Trophoblast cell (in vitro differentiated cells and primary cell): ENCODE measurements at places on chromosomes 4 and X.

DNA sequence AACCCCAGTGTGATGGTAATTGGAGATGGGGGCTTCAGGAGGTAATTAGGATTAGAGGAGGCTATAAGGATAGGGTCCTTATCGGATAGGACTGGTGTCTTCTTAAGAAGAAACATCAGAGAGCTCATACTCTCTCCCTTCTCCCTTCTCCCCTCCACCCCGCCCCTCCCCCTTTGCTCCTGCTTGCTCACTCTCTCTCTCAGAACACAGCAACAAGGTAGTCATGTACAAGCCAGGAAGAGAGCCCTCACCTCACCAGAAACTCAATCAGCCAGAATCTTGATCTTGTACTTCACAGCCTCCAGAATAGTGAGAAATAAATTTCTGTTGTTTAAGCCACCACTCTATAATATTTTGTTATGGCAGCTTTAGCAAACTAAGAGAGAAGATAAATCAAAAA, 4.5 kb downstream of the DDX60L start:
- no peak for DNase-seq

DNA sequence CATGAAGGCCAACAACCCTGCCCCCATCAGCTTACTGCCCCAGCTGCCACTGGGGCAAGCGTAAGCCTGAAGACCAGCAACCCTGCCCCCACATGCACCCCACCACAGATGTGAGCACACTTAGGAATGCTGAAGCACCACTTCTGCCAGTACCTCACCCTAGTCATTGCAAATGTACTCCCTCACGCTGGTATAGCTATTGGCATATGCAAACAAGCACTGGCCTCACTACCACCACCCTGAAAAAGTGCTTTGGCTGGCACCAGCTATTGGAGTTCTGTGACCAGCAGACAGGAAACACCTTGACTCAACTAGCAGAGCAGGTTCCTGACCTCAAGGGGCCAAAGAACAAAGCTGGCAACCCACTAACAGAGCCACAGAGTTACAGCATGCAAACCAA, 534.4 kb upstream of the POU3F4 start:
- no peak for DNase-seq

DNA sequence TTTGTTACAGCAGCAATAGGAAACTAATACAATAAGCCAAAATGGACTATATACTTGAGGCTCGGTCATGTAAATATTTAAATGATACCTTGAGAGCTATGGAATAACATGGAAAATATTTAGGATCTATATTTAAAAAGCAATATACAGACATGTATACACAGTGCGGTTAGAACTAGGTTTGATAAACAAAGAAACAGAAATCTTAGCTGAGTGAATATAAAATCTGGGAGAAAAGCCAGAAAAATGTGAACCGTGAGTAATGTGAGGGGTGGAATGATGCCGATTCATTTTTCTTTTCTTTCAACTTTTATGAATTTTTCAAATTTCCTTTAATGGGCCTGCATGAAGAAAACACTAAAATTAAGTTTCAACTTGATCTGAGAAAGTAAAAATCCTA, 104.1 kb downstream of the ATXN3L start:
- DNase-seq, result no peak

DNA sequence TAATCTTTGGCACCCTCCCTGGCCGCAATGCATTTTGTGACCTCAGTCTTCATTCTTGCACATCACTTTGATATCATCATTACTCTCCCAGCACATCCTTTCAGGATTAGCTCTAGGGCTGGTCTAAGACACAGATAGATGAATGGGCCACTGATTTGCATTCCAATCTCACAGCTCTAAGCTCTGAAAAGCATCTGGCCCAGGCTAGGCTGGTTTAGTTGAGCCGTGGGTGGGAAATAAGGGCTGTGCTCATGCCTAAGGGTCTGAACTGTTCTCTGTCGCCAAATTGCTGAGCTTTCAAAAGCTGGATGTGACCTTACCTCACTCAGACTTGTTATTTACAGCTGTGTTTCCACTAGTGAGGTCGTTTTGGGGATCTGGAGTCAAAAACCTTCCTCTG, 30.0 kb upstream of the SLC9A7 start:
- no peak for DNase-seq
